T-helper 22 cell (primary cell): ENCODE measurements at places on chromosomes 1 and 21.

GRCh38 chr1:76156987-76157386 lies 82.4 kb downstream of the ST6GALNAC3 start:
- DNase-seq: no peak

DNA sequence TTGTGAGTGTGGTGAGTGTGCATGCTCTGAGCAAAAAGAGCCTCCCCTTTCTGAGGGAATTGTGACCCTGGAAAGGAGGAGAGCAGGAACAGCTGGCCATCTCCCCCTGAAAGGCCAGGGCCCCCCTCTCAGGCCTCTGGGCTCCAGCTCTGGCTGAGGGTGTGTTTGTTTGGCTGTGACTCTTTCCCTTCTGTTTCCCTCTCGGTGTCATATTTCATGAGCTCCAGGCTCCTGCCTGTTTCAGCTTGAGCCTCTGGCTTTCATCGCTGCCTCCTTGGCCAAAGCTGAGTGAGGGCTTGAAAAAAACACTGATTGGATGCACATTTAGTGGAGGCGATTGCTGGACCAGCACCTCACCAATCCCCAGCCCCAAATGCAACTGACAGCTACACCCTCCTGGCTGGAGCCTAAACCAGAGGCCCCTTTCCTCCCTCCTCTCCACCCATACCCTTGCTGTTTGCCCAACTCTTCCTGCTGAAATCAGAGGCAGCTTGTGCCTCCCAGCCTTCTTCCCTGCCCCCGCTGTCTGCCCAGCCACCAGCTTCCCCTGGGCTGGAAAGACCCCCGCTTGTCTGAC lies 64.1 kb downstream of the DDR2 start:
- no peak for DNase-seq

DNA sequence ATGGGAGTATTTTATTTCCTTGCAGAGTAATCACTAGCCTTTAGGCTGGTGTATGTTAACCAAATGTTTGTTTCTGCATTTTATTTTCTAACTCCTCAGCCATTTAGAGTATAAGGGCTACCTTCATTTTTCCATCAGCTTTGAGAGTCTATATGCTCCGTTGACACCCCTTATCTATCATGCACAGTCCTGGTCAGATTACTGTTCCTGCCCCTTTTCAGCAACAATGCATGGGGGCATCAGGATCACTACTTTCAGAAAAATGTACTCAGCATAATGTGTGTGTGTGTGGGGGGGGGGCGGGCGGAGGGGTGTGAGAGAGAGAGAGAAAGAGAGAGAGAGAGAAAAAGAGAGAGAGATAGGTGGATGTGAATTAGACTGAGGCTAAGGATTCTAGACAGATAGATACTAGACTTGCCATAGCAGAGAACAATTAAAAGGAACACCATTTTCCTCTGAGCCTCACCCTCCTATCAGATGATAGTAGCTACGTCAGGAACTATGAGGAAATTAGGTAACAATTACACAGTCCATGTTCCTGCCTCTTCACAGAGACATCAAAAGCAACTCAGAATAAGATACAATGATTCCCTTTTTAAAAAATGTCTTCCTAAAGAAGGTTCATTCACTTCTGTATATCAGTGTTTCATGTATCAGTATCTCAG lies 40.8 kb downstream of the FCER1A start:
- DNase-seq: no peak

GRCh38 chr1:182460550-182460951 lies 10.6 kb downstream of the RGSL1 start:
- DNase-seq: no peak

DNA sequence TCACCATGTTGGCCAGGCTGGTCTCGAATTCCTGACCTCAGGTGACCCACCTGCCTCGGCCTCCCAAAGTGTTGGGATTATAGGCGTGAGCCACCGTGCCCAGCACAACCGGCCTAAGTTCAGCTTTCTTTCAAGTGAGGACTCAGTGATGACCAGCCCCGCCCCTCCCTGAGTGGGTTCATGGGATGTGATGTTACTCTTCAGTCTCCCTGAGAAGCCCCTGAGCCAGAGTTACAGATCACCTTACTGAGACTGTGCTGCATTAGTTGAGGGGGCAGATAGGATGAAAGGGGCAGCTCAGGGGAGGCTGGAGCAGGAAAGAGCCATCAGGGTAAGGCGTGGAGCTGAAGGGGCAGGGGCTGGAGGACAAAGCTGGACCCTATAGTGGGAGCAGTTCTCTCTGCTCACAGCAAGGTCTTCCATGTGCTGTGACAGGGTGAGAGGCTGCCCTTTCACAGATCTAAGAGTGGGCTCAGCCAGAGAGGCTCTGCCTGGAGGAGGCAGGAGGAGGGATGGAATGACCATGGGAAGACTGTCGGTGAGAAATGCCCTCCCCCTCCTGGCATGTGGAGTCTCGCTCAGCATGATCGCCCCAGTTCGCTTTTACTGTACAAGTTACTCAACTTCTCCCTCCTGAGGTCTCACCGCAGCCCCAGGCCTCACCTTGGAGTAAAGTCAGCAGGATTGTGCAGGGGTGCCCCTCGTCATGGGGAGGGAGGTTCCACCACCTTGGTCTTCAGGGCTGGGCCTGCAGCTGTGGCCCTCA lies 13.4 kb downstream of the SH2D2A start:
- DNase-seq: no peak

DNA sequence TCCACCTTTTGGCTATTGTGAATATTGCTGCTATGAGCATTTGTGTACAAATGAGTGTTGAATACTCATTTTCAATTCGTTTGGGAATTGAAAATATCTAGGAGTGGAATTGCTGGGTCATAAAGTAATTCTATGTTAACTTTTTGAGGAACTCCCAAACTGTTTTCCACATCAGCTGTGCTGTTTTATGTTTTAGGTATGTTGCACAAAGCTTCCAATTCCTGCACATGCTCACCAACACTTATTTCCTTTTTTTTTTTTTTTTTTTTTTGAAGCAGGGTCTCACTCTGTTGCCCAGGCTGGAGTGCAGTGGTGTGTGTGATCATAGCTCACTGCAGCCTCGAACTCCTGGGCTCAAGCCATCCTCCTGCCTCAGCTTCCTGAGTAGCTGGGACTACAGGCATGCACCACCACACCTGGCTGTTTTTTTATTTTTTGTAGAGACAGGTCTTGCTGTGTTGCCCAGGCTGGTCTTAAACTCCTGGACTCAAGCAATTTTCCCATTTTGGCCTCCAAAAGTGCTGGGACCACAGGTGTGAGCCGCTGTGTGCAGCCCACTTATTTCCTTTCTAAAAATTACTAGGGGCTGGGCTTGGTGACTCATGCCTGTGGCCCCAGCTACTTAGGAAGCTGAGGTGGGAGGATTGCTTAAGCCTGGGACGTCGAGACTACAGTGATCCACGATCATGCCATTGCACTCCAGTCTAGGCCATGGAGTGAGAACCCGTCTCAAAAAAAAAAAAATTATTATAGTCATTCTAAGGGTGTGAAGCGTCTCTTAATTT lies 33.4 kb downstream of the TMCC2 start:
- no peak for DNase-seq

GRCh38 chr1:233368789-233369130 lies 41.2 kb downstream of the MAP3K21 start:
- no peak for DNase-seq

DNA sequence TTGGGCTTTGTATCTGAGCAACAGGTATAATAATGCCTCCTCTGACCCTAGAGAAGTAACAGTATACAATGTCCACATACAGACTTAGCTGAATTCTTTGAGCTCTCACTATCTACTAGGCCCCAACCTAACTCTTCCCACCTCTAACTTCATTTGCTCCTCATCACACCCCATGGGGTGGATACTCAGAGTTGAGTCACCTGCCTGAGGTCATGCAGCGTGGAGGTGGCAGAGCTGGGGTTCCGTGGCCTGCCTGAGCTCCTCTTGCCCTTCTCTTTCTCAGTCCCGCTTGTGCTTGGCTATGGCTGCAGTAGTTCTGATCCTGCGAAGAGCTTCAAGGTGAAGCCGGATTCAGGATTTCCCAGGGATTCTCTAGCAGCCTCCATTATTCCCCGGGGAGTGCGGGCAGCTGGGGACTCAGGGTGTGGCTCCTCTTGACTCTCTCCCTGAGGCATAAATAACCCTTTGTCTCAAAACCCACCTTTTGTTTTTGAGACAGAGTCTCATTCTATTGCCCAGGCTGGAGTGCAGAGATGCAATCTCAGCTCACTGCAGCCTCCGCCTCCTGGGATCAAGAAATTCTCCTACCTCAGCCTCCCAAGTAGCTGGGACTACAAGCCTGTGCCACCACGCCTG lies 29.9 kb upstream of the ACTL8 start:
- no peak for DNase-seq

DNA sequence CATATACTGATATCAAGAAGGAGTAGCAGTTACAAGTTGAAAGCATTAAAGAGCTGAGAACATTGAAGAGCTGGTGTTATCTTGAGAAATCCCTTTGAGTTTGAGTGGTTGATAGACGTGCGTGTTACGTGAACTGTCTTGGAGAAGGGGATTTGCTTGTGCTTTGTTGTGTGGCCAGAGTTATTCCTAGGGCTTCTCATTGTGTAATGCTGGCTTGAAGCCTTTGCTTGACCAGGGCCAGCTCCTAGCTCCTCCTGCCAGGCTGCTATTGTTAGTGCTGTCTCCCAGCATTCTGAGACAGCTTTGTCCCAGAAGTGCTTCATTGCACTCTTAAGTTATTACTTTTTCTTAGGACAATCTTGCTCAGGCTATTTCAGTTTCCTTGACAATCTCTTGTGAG lies 116.2 kb upstream of the KCNK2 start:
- DNase-seq: no peak

DNA sequence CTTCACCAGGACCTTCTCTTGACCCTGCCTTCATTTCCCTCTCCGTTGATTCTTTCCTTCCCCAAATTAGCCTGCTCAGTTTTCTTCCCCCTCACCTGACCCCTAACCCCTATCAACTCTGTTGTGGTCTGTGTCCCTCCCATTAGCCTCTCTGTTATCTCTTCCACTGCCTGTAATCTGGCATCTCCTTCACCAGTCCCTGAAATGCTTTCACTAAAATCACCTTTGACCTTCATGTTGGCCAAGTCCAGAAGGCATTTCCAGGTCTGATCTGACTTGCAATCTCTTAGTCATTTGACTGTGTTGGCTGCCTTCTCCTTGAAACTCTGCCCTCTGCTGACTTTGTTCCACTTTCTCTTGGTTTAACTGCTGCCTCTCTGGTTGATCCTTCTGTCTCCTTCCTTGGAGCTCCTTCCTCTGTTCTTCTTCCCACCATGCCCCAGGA lies 28.2 kb downstream of the ATP8B2 start:
- no peak for DNase-seq

GRCh38 chr1:236002572-236002971 lies 62.3 kb downstream of the NID1 start:
- DNase-seq: no peak
